ENCODE measurements at places on chromosomes 2 and 18.
A peak's percentile ranks its signal among the peaks of the same experiment; 100 is the strongest.

GRCh38 chr2:119013671-119014070, 71.7 kb downstream of the MARCO start:
- no peak for DNase-seq

- DNase-seq = no peak
Measured at GRCh38 chr18:76913583-76913982, 91.2 kb downstream of the ZNF236 start.

GRCh38 chr2:69464575-69464974, 27.3 kb upstream of the NFU1 start:
- no peak for DNase-seq

GRCh38 chr2:158458617-158458920, 1.8 kb downstream of the PKP4 start:
- no peak for DNase-seq

GRCh38 chr2:226712941-226713340, 86.7 kb downstream of the IRS1 start:
- DNase-seq = no peak

DNA sequence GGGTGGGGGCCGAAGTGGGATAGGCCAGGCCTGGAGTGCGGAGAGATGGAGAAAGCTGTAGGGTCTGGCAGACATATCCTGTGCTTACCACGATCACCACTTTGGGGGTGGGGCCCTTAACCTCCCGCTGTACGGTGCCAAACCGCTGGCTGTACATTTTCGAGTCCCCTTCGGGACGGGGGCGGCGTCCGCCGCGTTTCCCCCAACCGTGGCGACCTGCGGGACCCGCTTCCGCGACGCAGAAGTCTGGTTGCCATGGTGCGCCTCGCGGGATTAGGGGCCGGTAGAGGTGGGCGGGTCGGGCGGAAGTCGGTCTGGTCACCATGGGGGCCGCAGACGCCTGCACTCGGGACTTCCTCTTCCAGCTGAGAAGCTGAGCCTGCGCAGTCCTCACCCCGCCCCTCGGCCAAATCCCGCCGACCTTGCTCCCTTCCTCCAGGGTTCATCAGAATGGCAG, at the start of gene CFAP53:
CFAP53 (minus strand) TSS at position 248 of the 457 bp plus-strand sequence; CDS start at position 157, 91 bp downstream.
- peak; percentile 95 for DNase-seq
